ENCODE measurements at places on chromosomes 4 and X.
A peak's percentile ranks its signal among the peaks of the same experiment; 100 is the strongest.

DNA sequence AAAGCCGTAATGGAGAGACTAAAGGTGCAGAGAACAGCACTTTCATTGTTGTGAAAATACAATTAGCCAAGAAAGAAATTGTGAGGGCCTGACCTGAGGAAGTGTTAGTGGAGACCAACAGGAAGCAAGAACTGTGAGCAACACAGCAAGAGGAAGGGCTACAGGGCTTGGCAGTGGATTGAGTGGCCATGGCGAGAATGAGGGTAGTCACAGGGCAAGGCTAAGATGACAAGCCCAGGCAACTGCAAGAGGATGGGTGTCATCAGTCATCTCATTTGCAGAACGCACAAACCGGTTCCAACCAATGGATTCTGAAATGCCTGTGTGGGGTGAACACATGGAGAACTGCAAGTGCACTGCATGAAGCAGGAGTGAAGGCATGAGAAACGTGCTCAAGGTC, 3.6 kb downstream of the SLC10A6 start:
- no peak for DNase-seq

DNA sequence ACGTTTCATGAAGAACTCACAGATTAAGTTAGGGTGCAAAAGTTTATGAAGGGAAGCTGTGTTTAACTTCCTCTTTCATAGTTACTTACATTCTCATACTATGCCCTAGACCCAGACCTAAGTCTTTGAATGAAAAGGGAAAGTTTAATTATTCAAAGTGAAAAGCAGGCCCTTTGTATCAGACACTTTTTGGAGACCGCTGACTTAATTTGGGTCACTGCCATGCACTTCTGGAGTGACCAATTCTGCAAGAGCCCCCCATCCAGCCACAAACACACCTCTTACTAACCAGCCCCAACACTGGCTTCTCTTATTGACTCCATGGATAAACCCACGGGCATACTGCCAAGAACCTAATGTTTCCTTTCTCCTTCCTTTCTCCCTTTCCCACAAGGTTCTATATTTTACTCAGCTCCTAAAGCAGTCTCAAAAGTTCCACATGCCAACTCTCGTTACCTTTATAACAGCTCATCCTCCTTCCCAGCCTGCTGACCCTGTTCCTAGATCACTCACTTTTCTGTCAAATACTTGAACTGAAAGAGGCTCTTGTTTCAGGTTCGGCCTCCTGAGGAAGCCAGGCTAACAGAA, 34.5 kb downstream of the ABCE1 start:
- DNase-seq = peak; percentile 24

- peak; percentile 21 for DNase-seq
Measured at GRCh38 chr4:42331914-42332368, 65.3 kb upstream of the SHISA3 start.

DNA sequence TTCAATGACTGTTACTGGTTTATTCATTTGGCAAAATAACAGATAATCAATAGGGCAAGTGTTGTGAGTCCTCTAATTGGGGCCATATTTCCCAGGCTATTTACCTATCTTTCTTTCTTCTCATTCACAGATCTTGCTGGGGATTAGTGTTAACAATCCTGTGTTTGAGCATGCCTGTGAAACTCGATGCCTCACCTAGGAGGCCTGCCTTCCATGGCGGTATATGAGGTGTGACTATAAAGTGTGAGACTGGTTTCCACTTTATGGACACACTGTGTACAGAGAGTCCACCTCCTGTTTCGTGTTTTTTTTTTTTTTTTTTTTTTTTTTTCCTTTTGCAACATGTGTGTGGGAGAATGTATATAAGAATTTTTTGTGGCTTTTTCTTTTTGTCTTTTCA, 199.3 kb downstream of the BMPR1B start:
- no peak for DNase-seq

- no peak for DNase-seq
Measured at GRCh38 chrX:45743906-45744625, 543.4 kb upstream of the DIPK2B start.

DNA sequence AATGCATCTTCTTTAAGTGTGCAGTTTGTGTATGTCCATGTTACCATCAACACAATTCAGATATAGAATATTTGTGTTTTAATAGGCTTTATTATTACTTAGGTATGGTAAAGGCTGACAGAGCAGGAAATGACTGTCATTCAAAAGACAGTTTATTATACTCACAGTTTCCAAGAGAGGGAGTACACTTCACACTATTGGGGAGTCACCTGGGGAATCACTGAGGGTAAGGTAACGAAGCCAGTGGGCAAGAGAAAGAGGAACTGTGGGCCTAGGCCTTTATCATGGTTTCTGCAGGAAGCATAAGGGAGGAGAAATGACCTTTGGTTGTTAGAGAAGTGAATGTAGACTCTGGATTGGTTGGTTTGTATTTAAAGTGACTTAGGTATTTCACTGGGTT, 235.1 kb upstream of the HCCS start:
- no peak for DNase-seq

GRCh38 chrX:30309139-30309571, at the start of gene NR0B1:
TSS of gene NR0B1 (minus strand) at chrX:30309390. CDS start at chrX:30309363, 27 bp downstream.
- DNase-seq = no peak

- no peak for DNase-seq
Measured at GRCh38 chr4:53194727-53195126, 171.1 kb downstream of the SCFD2 start.

GRCh38 chr4:109548655-109549054, 11.4 kb upstream of the MCUB start:
- peak; percentile 38 for DNase-seq

DNA sequence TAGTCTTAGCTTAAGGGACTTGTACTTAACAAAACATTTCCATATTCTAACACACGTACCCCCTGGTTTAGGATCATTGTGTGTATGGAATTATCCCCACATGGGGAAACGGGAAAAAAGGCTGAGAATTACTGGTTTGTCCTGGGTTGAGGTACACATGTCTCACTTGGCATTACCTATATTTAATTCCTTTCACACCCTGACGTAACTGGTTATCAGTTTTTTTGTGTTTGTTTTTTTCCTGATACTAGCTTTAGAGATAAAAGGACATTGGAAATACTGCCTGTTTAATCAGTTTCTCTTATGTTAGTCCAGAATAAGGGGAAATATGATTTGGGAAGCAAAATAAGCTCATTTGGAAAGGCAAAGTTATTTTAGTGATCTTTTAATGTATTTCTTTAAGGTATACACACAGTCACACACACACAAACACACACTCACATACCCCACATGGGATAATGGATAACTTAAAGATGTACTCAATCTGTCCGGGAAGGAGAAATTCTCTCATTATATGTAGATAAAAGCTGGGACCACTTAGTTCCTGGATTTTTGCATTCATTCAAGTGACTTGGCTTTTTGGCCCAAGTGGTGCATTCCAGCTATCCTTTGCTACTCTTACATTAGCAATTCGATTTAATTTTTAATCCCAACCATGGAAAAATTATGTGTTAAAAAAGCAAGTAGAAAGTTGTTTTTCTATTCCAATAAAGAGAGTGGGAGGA, 13.0 kb downstream of the SEPTIN11 start:
- DNase-seq = no peak

DNA sequence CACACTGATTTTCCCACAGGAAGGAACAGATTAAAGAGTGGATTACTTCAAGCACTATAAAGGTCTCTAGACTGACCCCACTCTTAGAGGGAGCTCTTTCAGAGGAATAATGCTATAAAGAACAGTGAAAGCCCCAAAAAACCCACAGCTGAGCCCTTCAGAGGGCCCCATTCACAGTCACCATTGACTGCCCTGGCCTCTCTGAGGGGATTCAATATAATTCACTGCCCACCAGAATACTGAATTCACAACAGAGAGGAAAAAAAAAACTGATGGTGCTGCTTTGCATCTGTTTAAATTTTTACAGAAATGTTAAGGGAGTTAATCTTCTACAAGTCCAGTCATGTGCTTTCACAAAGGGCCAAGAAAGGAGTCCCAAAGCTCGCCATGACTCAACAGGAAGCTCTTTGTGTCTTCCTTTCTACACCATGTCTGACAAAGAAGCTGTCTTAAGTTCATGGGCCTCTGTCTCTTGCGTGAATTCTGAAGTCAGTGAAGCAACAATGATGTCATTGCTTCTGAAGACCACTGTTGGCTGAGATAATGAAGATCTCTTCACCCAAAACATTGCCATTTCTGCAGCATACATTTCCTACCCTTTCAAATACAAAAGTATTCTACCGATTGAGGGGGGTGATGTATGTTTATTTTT, 174.9 kb downstream of the ADAMTS3 start:
- no peak for DNase-seq

DNA sequence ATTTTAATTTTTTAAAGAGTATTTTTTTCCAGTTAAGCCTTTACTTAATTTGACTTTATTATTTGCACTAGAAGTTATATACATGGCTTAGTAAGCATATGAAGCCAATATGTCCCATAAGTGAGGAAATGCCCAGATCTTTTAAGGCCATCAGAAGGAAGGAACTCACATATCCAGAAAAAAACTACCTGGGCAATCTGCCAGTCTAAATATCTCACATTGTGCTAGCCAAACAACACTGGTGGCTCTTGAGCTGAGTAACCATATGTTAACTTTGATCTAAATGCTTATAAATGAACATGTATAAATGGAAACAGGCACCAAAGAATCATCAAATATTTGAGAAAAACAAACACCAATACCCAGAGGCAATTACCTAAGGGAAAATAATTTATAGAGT, 138.6 kb upstream of the APOOL start:
- DNase-seq = peak; percentile 14

DNA sequence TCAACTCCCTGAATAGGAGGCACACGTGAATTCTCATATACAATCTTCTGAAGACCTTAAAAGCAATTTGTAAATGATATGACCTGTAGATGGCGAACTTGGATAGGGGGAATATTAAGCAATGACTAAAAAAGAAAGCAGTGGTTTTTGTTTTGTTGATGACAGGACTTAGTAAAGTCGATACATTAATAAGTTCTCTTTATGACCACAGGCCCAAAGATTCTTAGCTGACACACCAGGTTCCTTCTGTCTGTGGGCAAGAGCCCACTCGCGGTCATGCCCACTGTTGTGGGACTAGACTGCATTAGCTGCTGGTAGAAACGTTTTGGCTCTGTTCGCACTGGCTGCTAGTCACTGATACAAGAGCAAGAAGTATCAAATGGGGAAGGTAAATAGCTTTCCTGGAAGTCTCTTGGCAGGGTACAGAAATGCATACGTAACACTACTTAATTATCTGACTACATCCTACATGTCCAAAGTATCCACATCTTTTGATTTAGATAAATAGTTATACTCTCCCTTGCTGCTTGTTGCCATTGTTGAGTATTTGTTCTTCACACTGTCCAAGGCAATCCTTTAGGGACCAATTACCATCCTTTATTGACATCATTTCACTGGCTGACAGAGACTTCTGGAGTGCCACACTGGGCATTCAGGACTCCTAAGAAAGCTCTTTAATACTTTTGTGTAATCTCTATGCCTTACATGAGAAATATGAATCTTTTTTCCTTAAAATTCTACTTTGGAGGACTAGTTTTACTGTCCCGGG, 31.0 kb downstream of the ALPK1 start:
- DNase-seq = peak; percentile 69

DNA sequence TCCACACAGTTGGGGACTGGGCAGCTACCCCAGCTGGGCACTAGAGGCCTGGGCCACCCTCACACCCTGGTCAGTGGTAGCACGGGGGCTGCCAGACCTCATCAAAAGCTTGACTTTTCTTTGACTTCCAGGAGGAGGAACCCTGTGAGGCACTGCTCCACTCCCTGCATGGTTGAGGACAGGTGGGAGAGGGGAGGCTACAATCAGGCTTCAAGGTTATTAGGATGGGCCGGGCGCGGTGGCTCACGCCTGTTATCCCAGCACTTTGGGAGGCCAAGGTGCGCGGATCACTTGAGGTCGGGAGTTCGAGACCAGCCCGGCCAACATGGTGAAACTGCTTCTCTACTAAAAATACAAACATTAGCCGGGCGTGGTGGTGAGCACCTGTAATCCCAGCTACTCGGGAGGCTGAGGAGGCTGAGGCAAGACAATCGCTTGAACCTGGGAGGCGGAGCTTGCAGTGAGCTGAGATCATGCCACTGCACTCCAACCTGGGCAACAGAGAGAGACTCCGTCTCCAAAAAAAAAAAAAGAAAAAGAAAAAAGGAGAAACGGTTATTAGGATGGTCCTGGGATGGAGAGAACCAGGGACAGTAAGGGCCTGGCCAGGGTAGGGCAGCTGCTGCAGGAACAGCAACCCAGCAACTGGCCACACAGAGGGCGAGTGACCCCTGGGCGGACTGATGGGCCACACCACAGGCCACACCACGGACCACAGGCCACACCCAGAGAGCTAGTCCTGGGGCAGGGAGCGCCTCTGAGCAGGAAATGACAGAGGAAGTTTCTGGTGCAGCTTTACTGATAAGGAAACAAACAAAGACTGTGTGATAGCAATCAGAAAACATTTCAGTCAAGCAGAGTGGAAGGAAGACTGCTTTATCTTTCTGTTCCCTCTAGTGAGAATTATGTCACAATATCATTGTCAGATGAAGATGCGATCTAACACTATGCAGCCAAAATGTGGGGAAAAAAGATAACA, 20.5 kb upstream of the OPN1LW start:
- no peak for DNase-seq

GRCh38 chrX:8803326-8803725, 2.1 kb upstream of the FAM9A start:
- DNase-seq = no peak

GRCh38 chr4:144342949-144343760, 202.6 kb upstream of the GYPA start:
- peak; percentile 54 for DNase-seq

DNA sequence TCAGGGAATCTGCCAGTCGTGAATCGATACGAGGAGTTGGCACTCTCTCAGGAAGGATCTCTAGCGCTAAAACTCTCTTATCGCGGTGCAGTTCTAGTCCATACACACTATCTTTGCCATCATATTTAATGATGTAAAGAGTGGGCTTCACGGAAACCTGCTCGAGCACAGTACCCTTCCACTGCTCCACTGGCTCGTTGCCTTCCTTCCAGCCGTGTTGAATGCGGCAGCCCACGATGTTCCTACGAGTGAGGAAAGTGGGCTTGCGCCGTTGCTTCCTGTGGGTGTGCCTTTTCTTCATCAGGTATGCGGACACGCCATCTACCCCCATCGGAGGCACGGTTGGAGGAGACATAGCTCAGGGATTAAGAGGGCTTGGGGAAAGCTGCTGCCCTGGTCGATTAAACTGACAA, 661 bp downstream of the SPIN4 start:
- peak; percentile 48 for DNase-seq

DNA sequence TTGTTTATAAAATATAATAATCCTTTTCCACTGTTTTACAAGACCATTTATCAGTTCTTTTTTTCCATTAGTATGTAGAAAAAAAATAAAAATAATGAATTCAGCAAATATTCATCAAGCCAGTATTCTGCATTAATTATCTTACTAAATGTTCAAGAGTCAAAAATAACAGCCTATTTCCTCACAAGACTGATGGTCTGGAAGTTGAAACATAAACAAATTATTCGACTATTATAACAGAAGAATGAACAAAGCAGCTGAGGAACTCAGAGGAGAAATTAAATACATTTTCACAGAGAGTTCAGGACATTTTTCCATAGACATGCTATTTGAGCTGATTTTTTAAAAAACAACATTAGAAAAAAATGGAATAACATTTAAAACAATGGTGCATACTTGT, 2594.8 kb downstream of the ARAP2 start:
- no peak for DNase-seq

Data from muscle of leg (tissue), 16 donors.